Calu3 (cell line): ENCODE measurements at places on chromosomes 1 and 21.
A peak's percentile ranks its signal among the peaks of the same experiment; 100 is the strongest.

GRCh38 chr1:213201380-213202155 is 150.5 kb downstream of the RPS6KC1 start:
- no peak for DNase-seq

DNA sequence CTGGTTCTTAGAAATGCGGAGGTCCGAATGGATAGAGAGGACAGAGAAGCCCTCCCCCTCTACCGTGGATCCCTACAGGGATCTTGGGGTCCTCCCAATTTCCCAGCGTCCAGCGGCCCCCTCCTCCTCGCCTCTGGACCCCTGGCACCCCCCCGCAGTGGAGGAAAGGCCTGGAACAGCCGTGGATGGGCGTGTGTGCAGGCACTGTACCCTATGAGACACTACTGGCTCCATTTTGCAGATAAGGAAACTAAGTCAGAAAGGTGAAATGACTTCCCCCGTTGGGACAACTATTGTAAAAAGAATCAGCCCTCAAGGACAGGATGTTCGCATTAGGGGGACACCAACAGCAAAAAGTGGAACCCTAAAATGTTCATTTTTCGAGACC is 931 bp upstream of the CLSTN1 start:
- no peak for DNase-seq

DNA sequence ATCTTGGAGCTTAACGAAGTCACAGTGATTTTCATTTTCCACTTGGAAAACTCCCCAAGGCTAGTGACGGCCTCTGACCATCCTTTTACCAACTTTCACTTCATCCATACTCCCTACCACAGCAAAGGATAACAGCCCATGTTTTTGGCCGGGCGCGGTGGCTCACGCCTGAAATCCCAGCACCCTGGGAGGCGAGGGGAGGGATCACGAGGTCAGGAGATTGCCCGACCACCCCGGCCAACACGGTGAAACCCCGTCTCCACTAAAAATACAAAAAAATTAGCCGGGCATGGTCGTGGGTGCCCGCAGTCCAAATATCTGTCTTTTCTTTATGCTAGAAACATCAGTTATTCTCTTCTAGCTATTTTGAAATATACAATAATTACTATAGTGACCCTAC is 7.3 kb downstream of the ASPM start:
- no peak for DNase-seq

DNA sequence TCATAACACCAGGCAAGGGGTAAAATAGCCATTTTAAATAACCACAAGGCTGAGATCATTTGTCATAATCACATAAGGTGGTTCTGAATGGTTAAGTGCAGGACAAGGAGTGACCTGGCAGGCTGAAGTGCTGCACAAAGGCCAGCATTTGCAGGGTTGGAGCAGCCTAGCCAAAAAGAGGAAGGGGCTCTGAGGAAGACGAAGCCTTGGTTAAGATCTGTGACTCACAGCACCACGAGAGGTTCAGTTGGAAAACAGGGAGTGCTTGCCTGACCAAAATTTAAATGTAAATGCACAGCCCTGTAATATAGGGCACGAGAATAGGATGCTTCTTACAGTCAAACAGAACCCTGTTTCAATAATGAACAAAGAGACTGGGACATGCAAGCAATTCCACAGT is 12.1 kb downstream of the ATP5PF start:
- no peak for DNase-seq

DNA sequence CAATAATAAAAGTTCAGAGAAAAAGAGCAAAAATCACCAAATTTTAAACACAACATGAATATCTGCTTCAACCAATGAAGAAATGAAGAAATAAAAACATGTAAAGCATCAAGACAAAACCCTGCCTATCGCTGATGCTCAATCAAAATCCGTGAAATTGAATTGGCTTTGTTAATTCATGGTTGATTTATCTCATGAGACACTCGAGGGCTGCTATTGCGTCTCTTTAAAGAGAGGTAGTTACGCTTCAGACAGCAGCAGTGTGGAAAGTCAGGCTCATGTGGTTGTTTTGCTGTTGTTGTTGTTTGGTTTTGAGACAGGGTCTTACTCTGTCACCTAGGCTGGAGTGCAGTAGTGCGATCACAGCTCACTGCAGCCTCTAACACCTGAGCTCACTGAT is 65.5 kb upstream of the RGS7 start:
- no peak for DNase-seq

GRCh38 chr1:236953151-236953700 is 51.0 kb downstream of the MT1HL1 start:
- DNase-seq = no peak

- no peak for DNase-seq
Observed at GRCh38 chr1:224178894-224179293, 4.1 kb upstream of the DEGS1 start.

DNA sequence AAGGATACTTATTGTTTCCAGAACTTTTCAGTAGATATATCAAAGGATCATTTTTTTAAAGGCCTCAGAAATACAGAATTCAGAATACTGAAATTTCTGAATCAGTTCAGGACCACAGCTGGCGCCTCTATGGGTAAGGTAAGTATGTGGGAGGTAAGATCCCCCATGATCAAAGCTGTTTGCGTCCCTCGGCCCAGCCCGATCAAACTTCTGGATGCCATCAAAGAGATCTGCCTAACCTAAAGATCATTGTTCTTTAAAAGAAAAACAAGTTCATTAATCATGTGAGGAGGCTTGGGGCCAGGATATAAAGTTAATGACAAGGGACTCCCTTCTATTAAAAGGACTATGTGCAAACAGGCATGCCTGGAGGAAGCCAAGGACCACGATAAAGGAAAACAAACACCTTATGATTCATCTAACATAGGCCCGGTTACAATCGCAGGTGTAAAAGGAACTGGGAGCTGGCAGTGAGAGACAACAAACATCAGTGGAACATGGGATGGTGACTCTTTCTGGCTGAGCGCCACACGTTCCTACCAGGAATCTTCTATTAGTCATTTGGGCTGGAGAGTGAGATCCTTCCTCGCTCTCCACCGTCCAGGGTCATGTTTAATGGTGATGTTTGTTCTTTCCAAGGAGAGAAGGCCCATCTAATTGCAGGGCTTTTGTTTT is 2.8 kb upstream of the BACE2 start:
- peak; percentile 36 for DNase-seq

- DNase-seq = no peak
Observed at GRCh38 chr1:64110924-64111777, 92.3 kb upstream of the UBE2U start.

GRCh38 chr1:33330361-33330890 is 9.5 kb upstream of the A3GALT2 start:
- DNase-seq = no peak

- no peak for DNase-seq
Observed at GRCh38 chr1:8090241-8090702, 64.2 kb upstream of the ERRFI1 start.

DNA sequence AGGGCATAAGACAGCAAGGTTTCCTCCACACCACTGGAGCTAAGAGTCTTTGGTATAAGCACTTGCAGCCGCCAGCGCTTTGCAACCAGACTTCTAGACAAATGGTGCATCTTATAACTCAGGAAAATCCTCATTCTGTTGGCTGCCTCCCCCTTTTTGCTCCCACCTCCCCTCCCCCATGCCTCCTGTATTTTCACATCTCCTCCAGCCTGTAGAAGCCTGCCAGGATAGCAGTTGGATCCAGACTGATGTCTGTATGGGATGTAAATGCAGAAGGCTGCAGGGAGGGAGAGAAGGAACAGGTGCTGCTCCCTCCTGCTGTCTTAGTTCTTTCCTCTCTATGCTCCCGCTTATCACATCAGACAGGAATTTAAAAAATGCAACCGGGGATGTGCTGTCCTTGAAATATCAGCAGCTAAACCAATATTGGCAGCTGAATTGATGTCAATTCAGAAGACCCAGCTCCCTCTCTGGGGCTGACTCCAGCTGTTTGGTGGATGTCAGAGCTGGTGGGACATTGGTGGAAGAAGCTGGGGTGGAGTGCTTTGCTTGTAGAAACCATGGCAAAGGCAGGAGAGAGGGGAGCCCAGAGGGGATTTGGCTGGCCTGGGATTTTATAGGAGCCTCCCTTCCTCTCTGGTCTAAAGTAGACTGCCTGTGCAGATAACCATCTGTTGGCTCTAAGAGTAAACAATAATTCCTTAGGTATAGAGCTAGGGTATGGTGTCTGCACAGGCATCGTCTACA is 53.5 kb downstream of the NFASC start:
- peak; percentile 9 for DNase-seq

DNA sequence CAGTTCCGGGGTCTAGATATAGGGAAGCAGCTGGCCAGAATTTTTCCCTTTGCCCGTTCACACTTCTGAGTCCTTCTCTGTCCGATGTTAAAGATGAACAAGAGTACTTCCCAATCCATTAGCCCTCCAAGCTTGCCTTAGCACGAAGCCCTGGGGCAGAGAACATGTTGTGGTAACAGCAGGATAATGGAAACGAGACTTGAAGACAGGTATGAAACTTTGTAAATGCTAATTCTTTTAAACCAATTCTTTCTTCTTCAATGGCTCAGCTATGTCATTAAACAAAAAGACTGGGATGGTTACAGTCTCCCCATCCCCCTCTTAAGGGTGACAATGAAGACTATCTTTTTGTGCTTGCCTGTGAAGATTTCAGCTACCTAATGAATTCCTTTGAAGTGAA is 218.5 kb downstream of the PLA2G4A start:
- DNase-seq = no peak

DNA sequence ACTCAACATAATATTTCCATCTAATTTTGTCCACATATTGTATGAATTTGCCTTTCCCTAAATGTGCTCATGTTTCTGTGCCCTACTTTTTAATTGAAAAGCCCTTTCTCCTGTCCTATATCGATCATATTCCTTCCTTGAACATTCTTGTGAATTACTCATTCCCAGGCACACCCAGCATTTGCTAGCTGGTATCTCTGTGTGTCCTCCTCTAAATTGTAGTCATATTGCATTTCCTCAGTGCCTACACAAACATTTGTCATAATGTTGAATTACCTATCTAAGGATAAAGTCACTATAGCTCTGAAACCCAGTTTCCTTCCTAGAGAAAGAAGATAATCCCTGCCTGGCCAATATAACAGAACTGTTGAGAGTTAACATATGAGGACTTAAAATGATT is 39.6 kb upstream of the TBX15 start:
- no peak for DNase-seq

GRCh38 chr1:172944931-172945330 is 105.8 kb downstream of the TNFSF18 start:
- DNase-seq = no peak

- DNase-seq = peak; percentile 41
Observed at GRCh38 chr1:183942933-183943693, 94.4 kb downstream of the COLGALT2 start.

- no peak for DNase-seq
Observed at GRCh38 chr1:157292302-157292701, 154.1 kb upstream of the ETV3 start.

DNA sequence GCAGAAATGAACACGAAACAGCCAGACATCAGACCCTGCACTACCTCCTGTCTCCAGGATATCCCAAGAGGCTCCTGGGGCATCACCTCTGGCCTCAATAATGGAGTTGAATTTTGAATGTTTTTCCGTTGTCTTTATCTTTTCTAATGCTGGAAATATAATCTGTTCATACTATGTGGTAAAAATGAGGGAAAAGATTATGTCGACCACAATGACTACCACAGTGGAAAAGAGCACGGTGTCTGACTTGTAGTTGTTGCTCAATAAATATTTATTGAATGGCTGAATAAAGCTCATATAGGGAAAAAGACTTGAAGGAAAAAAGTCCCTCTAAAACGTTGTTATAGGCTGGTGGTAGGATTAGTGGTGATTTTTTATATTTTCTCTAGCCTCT is 44.6 kb upstream of the ROR1 start:
- DNase-seq = no peak

DNA sequence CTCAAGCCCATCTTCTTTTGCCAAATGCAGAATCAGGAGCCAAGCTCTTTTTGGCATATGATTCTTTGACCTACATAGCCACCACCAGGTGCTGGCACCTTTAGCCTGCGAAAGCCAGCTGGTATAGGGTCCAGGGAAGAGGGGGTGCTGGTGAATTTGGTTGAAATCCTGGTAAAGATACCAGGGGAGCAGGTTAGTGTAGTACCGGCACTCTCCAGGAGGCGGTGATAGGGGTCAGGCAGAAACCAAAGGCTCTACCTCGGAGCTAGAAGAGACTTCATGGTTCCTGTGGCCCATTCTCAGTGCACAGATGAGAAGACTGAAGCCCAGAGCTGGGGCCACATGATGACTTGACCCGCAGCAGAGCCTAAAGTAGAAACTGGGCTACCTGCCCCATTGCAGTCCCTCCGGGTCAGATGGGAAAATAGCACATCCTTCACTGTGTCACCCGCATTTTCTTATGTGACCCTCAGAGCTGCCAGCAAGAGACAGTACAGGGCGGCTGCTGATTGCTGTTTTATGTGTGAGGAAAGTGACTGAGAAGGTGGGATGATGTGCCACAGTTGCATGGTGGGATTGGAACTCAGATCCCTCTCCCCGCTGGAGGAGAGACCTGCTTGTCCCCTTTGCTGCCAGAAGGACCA is 36.0 kb upstream of the IL19 start:
- DNase-seq = peak; percentile 77

DNA sequence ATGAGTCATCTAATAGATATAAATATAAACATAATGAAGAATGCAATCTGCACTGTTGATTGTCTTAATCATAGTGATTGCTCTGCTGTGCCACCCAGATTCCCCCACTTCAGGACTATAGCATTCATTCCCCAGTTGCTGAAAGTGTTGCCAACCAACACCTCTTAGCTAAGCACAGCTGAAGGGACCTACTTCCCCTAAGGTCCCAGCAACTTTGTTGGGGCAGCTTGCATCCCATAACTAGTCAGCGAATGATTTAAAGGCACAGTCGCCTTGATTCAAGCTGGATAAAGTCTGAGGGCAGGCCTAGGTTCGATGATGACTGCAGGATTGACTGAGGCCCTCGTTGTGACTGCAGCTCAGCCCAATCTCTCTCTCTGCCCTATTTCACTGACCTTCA is 14.3 kb upstream of the RGS1 start:
- DNase-seq = no peak

GRCh38 chr1:228141226-228142044 is 1.4 kb downstream of the GUK1 start:
- DNase-seq = peak; percentile 45

DNA sequence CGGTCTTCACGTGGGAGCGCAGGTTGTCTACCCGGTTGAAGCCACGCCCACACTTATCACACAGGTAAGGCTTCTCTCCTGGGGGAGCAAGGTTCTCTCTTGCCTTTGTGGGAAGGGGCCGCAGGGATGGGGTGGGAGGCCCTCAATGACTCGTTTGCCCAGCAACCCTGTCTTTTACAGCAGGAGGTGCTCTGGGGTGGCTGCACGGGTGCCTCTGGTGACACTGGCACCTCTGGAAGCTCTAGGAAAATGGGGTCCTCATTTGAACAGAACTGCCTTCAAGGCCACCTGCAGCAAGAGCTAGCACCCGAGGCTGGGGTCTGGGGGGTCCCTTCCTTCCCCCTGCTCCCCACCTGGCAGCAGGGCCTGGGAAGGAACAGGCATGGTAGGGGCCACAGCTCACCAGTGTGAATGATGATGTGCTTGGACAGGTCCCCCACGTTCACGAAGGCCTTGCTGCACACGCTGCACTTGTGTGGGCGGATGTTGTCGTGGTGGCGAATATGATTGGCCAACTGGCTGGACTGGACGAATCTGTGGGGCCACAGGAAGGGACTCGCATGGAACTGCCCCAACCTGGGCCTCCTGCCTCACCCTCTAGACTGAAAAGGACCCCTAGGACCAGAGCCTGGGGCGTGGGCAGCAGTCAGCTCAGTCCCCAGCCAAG is 33.1 kb downstream of the ZBTB17 start:
- no peak for DNase-seq
